ENCODE measurements at places on chromosomes 4 and X.

GRCh38 chr4:126338548-126338947 lies 1023.8 kb downstream of the FAT4 start:
- no peak for DNase-seq

GRCh38 chr4:102574317-102574716 lies 73.2 kb downstream of the NFKB1 start:
- DNase-seq: no peak

- no peak for DNase-seq
These were observed 487.9 kb downstream of the C4orf33 start for GRCh38 chr4:129583868-129584267.

- DNase-seq: no peak
These were observed 259.7 kb downstream of the PPARGC1A start for GRCh38 chr4:23630110-23630509.

GRCh38 chr4:155759372-155760252 lies 791 bp downstream of the GUCY1B1 start:
- DNase-seq: no peak

DNA sequence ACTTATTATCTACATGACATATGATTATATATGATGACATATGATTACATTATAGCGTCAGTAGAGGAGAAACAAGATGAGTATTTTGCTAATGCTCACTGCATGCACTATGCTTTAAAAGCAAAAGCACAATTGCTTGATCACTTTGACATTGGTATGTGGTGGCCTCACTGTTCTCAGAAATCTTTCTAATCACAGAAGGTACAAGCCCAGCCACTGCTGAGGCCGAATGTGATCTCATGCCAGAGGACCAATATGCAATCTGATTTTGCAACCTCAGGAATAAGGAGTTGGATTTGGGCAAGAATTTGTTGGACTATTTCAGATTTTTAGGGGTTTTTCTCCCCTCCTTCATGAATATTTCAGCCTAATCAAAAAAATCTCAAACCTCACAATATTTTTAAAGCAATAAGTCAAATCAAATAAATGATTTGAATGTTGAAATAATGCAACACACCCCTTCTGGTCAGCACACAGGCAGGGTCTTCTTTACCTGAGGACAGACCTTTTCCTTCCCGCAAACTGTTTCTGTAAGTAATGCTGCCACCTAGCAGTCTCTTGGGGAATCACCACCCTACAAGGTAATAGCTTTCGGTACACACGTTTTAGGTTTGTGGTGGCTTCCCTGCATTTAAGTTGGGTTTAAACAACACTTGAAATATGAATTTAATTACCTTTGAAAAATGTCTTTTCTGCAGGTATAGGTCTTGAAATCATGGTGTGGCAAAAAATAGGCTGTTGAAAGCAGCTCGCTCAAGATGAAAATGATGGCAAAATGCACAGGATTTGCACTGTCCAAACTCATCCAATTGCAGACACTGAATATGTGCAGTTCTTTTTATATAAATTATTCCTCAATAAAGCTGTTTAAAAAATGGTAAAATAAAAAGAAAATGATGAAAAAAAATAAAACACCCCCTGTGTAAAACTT lies 4.8 kb upstream of the CXCL13 start:
- no peak for DNase-seq

GRCh38 chr4:110615353-110616237 lies 7.3 kb downstream of the PITX2 start:
- no peak for DNase-seq

DNA sequence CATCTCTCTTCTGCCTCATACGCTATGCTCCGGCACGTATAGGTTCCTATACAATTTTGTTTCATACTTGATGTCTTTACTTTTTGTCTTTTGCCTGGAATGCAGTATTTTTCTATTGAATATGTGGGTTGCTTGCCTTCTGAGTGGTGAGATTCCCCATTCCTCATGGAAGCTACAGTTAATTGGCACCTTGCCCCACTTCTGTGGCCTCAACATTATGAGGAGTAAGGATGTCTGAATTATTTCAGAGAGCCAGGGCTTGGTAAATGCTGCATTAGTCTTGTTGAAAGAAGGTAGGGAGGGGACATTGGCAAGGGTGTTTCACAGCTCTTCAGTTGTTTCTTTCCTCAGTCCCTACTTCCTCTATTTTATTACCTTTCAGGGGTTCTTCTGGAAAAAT lies 23.0 kb downstream of the CDKL5 start:
- no peak for DNase-seq

GRCh38 chrX:120311727-120312063 lies 434 bp upstream of the TMEM255A start:
- DNase-seq: no peak

DNA sequence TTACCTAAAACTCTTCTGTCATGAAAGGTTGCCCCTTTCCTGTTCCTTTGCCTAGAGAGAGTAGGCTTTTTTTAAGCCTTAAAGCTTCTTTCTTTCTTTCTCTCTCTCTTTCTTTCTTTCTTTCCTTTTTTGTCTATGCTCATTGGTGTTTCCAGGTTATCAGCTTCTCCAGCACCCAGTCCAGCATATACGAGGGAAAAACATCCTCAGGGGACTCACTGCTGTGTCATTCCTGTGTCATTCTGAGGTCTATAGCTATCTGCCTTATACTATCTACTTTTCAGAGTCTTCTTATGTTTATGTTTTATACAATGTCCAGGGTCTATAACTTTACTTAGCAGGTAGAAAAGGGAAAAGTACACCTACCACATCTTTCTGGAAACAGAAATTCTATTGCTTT lies 10.5 kb upstream of the USP27X start:
- DNase-seq: no peak

GRCh38 chr4:145984563-145984962 lies 45.9 kb upstream of the ZNF827 start:
- no peak for DNase-seq

DNA sequence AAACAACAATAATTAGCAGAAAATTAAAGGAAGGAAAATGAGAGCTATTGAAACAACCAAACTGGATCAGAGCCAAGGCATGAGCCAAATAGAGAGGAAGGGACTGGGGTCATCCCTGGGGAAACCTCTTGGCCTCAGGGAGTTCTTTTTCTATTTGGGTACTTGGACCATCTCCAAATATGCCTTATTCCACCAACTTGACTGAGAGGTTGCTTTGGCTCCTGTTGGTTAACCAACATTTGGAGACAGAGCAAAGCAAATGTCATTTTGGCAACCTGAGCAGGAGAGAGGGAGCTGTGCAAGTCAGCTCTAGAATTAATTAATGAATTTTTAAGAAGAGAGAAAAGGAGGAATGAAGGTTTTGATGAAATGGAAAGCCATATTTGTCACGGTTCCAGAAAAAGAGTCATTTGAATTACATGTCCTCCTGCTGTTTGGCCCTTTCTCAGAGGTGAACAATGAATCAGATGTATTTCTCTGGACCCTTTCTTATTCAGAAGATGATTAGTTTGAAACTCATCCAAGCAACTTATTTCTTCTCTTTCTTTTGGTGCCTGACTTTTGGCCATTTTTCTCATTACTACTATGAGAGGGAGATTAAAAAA lies 119.1 kb downstream of the CNKSR2 start:
- DNase-seq: no peak

GRCh38 chrX:42567268-42567667 lies 210.7 kb downstream of the PPP1R2C start:
- DNase-seq: no peak

DNA sequence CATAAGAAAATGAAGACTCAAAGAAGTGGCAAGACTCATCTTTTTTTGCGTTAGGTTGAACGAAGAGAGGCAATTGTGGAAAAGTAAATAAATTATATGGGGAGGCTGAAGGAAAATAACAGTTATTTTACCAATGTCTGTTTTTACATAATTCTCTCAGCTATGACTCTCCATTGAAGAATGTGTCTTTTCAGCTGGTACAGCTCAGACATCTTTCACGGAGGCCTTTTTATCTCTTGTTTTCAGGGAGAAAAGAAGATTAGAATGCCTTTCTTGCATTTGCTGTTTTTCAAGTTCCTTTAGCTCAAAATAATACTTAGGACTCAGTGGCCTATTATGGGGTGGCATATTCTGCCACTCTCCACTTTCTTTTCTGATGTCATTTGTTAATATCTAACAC lies 153.0 kb downstream of the ADAM29 start:
- DNase-seq: no peak

GRCh38 chr4:125838924-125839323 lies 524.2 kb downstream of the FAT4 start:
- no peak for DNase-seq

DNA sequence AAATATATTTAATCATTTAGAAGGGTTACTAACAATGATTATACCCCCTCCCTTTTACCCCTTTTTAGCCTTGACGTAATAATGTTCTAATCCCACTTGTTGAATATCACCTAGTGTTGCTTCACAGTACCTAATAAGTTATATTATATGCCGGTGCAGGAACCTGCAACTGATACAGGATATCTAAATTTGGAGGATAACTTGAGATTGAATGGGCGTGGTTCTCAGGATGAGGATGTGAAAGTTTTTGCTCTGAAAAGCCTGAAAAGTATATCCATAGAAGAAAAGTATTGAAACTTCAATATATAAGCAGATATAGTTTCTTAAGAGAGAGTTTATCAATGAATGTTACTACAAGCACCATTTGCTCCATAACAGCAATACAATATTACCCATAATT lies 59.8 kb downstream of the ZNF711 start:
- DNase-seq: no peak

- DNase-seq: no peak
These were observed at the start of gene COX7B2 for GRCh38 chr4:46909078-46909477. Gene COX7B2, minus strand, starts transcription at chr4:46909245. Its CDS starts 174,053 bp downstream, at chr4:46735192.

GRCh38 chrX:134186362-134187121 lies 50.4 kb upstream of the CCDC160 start:
- no peak for DNase-seq

GRCh38 chr4:81754169-81754568 lies 282.5 kb upstream of the RASGEF1B start:
- no peak for DNase-seq

GRCh38 chr4:85127653-85128052 lies 161.2 kb upstream of the WDFY3 start:
- DNase-seq: no peak

- DNase-seq: no peak
These were observed 241.7 kb upstream of the SPOCK3 start for GRCh38 chr4:167475951-167476350.

- DNase-seq: no peak
These were observed 514.5 kb downstream of the INPP4B start for GRCh38 chr4:142331646-142332045.

Measured in activated T-helper 1 cell treated with anti-CD3 and anti-CD28 coated beads, Interleukin-2, amount 50 U/mL, for 16 hours (primary cell).